Fibroblast of villous mesenchyme (primary cell): ENCODE measurements at places on chromosomes 1 and 21. TPM values are rescaled to one million over a fixed set of nuclear protein-coding genes. Genes with fewer than 3 reads are reported as not detected.

- DNase-seq: no peak
Measured at GRCh38 chr1:78051005-78051404, 5.2 kb downstream of the GIPC2 start.

- no peak for DNase-seq
Measured at GRCh38 chr1:28507646-28508434, 2.0 kb downstream of the RCC1 start.

GRCh38 chr1:43367026-43367903 lies 546 bp downstream of the ELOVL1 start:
- no peak for DNase-seq

DNA sequence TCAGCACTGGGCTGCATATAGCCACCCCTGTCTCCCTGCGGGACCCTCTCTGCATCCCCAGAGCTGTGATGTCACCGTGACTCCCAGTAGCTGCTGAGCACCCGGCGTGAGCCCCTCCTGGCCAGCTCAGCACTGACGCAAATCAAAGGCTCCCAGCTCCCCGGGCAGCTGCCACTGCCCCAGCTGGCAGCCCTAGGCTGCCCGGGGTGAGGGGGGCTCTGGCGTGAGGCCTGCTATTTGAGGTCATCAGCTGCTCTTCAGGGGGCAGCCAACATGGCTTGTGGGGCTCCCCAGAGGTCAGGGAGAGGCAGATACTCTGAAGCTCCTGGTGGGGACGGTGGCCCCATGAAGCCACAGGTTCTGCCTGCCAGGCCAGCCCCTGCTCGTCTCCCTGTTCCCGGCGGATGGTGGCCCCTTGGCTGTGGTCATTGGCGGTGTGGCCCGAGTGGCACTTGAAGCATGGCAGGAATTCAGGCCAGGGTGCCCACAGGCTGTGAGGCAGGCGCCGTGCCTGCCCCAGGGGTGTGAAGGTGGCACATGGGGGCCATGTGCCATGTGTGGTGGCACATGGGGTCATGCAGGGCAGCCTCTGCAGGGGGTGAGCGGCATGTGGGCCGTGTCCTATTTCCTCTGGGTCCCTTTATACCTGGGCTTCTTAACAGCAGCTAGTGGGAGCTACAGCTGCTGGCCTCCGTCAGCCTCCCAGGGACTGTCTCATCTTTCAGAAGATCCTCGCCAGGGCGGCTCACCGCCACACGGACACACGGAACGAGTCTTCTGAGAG lies 85.4 kb downstream of the SIK1 start:
- DNase-seq: peak; percentile 67

DNA sequence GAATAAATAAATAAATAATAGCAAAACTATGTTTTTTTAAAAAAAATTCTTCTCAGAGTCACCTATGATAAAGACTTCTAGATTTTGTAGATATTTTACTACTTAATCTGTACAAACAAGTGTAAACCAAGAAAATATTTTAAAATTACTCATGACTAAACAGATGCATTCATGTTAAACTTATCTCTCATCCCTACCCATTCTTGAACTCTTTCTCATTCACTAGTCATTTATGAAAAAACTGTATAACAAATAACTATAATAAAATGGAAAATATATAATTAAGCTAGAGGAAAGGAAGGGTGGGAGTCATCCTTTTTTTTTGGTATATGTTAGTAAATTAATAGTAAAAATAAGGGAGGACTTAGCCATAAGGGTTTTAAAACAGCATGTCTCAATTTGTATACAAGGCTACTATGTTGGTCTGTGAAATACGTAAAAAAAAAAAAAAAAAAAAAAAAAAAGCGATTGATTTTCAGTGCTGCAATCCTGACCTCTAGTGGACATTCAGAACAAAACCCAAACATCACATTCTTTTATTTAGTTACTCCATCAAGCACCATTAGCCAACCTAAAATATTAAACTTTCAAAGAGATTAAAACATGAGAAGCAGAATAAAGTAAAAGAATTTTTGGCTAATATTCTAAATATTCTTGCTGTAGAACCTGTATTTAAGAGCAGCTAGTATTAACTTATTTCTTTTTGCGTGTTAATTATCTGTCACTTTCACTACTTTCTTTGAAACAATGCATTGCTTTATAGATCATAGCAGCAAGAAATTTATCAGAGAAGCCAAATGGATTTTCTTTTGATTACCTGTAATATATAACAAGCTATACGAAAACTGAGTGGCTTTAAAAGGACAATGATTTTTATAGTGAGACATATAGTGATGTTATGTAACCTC lies 255.8 kb upstream of the CACYBP start:
- DNase-seq: peak; percentile 57

- peak; percentile 73 for DNase-seq
Measured at GRCh38 chr1:29122682-29123052, 1.0 kb downstream of the TMEM200B start.

Gene PTPN22
- 0.32 and 0.86 TPM in 2 replicates for total RNA-seq

Gene RPE65
- not detected in 2 replicates for total RNA-seq

Gene GGPS1
- total RNA-seq: 21.3 and 25.9 TPM in 2 replicates
